Activated CD8-positive, alpha-beta memory T cell treated with anti-CD3 and anti-CD28 coated beads for 1 hour (primary cell): ENCODE measurements at places on chromosomes 3 and 15.

GRCh38 chr15:45946111-45946510, 311.3 kb downstream of the SQOR start:
- no peak for DNase-seq

- DNase-seq, result no peak
Observed at GRCh38 chr15:38300395-38300794, 47.8 kb downstream of the SPRED1 start.

- no peak for DNase-seq
Observed at GRCh38 chr3:87132801-87133200, 94.3 kb upstream of the CHMP2B start.

DNA sequence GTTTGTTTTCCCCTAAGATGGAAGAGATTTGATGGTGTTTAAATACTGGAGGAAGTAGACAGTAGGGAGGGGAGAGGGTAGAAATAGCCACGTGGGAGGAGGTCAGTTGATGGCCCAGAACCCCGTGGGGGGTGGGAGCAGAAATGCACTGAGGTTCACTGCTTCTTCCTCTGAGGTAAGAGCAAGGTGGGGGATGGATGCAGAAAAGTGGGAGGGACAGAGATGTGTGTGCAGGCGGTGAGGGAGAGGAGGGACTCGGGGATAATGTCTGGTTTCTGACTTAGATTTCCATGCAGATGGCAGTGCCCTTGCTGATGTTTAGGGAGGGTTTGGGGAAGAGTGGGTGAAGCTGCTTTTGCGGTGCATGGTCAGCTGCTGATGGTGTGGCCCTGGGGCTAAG, 102.9 kb downstream of the ARNT2 start:
- no peak for DNase-seq
